ENCODE measurements at places on chromosomes 11 and 22.

DNA sequence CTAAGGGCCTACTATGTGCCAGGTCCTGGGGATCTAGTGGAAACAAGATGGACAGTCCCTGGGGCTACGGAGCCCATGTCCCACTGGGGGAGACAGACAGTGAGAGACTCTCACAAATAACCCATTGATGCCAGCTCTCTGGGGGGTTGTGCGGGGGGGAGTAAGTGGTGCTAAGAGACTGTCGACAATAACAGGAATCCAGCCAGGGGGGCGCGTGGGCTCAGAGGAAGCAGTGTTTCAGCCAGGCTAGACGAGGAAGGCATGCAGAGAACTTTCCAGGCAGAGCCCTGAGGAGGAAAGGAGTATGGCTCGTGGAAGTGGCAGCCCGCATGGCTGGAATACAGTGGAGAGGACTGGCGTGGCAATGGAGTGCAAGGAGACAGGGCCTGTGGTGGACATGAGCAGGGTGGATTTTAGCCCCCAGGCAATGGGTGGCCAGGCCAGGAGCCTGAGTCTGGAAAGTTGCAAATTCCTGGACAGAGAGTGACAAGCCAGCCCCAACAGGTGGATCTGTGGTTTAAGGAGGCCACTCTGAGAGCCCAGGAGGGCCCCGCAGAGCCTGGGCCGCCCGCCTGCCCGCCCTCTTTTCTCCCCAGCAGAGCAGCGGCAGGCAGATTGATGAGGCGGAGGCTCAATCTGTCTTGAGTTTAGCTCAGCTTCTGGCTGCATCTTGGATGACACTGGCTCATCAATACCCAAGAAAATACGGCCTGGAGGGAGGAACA, 40.0 kb upstream of the TCF20 start:
- no peak overlapping the region for H3K4me3 ChIP-seq
- peaks cover 30% of the 10 kb centered on the region for H3K4me1 ChIP-seq
- no peaks in the 10 kb centered on the region for H3K27me3 ChIP-seq
- no peaks in the 10 kb centered on the region for H3K36me3 ChIP-seq

- H3K4me1 ChIP-seq: no peaks in the 10 kb centered on the region
- no peak for DNase-seq
- H3K27ac ChIP-seq: no peak overlapping the region
These were observed 12.3 kb upstream of the APOA5 start for GRCh38 chr11:116804001-116804400.

GRCh38 chr11:47987781-47988180, 7.4 kb downstream of the PTPRJ start:
- H3K36me3 ChIP-seq: no peaks in the 10 kb centered on the region
- no peak overlapping the region for H3K27ac ChIP-seq
- peak overlapping the region; percentile 4 for H3K4me3 ChIP-seq
- no peaks in the 10 kb centered on the region for H3K27me3 ChIP-seq
- peaks cover 58% of the 10 kb centered on the region for H3K4me1 ChIP-seq
- DNase-seq: no peak

DNA sequence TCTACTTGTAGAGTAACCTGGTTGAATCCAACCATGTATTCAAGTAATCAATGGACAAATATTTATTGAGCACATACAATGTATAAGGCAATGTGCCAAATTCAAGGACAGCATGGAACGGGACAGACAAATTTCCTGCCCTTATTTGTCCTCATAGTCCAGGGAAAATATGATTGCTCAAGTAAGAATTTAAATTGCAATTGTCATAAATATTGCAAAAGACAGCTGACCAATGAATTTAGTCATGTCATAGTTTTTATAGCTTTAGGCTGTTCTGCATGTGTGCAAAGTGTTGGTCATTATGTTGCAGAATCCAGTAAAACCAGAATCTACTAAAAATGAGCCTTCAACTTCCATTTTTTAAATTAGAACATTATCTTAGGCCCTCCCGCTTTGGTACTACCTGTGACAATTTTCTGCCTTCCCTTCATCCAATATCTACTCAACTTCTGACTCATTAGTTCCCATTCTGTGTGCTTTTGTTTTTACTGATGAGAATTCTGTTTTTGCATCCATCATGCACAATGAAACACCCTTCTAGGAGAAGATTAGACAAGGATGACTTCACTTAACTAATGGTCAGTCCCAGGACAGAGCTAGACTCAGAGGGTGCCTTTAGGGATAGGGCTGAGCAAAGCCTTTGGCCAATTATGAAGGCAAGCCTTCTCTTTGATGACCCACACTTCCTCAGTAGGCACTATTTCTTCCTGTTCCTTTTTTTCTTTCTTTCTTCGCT, 45.8 kb upstream of the FIBIN start:
- no peak overlapping the region for H3K4me3 ChIP-seq
- H3K27ac ChIP-seq: no peak overlapping the region
- no peaks in the 10 kb centered on the region for H3K4me1 ChIP-seq
- DNase-seq: no peak
- no peaks in the 10 kb centered on the region for H3K27me3 ChIP-seq
- H3K36me3 ChIP-seq: no peaks in the 10 kb centered on the region

- peaks cover 33% of the 10 kb centered on the region for H3K27me3 ChIP-seq
- no peaks in the 10 kb centered on the region for H3K4me1 ChIP-seq
- no peaks in the 10 kb centered on the region for H3K36me3 ChIP-seq
- no peak overlapping the region for H3K27ac ChIP-seq
- no peak overlapping the region for H3K4me3 ChIP-seq
- DNase-seq: no peak
These were observed 8.5 kb downstream of the AMOTL1 start for GRCh38 chr11:94776351-94777321.

GRCh38 chr11:34254011-34254410, 103.8 kb downstream of the ABTB2 start:
- H3K36me3 ChIP-seq: no peaks in the 10 kb centered on the region
- H3K27me3 ChIP-seq: peaks cover 2% of the 10 kb centered on the region
- H3K27ac ChIP-seq: no peak overlapping the region
- H3K4me3 ChIP-seq: no peak overlapping the region

DNA sequence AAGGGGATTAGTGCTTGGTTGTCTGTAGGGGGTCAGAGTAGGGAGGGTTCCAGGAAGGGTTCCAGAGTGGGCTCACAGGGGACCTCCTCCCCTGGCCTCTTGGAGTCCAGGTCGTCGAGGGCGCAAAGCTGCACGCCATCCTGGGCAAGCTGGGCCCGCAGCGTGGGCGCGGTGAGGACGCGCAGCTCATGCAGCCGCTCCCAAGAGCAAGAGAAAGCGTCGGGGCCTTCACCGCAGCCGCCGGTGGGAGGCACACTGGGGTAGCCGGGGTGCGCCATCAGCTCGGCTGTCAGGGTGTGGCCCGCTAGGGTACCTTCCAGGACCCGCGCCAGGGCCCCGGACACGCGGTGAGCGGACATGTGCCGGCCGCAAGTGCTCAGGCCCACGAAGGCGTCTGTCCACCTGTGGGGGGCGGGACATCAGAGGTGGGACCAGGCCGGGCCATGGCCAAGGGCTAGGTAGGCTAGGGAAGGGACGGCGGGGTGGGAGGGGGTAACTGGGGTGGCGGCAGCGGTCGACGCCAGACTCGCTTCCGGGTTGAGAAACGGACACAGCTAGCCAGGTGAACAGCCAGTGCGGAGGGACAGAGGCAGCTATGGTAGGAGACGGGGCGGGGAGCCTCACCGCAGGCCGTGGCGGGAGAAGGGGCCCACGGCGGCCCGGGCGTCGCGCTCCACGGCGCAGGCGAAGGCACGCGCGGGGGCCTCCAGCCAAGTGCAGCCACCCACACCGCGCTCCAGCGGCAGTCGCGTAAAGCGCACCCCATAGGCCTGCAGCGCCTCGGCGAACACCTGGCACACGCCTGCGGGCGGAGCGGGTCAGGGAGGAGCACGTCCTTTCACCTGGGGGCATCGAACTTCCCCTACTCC, 1.2 kb downstream of the YDJC start:
- peaks cover 30% of the 10 kb centered on the region for H3K4me1 ChIP-seq
- no peak overlapping the region for H3K4me3 ChIP-seq
- H3K36me3 ChIP-seq: peaks cover 25% of the 10 kb centered on the region
- no peaks in the 10 kb centered on the region for H3K27me3 ChIP-seq
- peak overlapping the region; percentile 93 for H3K27ac ChIP-seq

- no peaks in the 10 kb centered on the region for H3K27me3 ChIP-seq
- peak; percentile 69 for DNase-seq
- H3K27ac ChIP-seq: no peak overlapping the region
- no peaks in the 10 kb centered on the region for H3K36me3 ChIP-seq
These were observed 62.7 kb downstream of the LIF start for GRCh38 chr22:30183861-30184278.

DNA sequence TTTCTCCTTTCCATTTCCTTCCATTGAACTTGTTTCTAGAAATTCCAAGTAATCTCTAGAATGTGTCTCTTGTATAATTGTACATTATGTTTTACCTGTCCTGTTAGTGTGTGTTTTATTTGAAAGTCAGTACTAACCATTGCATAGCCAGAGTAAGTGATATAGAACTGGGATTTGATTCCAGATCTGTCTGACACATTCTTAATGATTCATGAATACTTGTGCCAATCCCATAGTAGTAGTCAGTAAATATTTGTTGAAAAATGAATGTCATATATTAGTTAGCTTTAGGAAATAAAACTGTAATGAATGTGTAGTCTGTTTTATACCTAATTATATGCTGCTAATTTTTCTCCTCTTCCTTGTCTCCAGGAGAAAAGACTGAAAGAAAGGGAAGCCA, 186.9 kb downstream of the DDX10 start:
- H3K4me3 ChIP-seq: no peak overlapping the region
- no peaks in the 10 kb centered on the region for H3K27me3 ChIP-seq
- no peak overlapping the region for H3K27ac ChIP-seq
- no peaks in the 10 kb centered on the region for H3K36me3 ChIP-seq

DNA sequence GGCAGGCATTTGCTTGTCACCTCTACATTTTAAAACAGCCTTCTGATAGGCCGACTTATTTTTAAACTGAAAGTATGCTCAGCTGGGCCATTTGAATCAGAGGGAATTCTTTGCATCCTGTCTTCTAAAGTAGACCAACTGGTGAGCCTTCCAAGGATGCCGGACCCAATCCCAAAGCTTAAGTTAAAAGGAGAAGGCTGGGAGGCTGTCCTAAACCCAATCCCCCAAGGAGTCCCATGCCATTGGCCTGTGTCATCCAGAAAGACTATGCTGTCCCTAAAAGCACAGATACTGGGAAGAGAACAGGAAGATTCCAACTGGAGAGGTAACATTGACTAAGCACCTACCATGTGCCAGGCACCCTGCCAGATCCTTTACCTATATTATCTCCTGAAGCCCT, 18.0 kb downstream of the TENM4 start:
- no peak overlapping the region for H3K27ac ChIP-seq
- no peaks in the 10 kb centered on the region for H3K4me1 ChIP-seq
- peaks cover 2% of the 10 kb centered on the region for H3K27me3 ChIP-seq

DNA sequence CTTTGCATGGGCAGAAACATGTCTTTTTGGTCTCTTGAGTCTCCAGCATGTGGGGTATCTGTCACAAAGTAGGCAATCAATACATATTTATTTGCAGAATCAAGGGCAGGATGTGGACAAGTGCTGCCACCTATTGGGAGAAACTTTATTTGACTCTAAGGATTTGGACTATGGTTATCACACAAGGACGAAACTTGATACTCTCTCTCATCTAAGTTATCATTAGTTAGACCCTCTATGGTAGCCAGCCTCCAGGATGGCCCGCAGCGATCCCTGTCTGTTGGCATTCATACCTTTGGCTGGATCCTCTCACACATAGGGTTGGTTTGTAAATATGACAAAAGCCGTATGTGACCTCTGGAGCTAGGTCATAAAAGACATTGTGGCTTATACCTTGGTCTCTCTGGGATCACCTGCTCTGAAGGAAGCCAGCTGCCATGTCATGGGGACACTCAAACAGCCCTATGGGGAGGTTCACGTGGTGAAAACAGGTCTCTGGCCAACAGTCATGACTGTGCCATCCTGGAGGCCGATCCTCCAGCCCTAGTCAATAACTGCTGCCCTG, 1.1 kb upstream of the FBXO7 start:
- peaks cover 2% of the 10 kb centered on the region for H3K27me3 ChIP-seq
- peaks cover 42% of the 10 kb centered on the region for H3K4me1 ChIP-seq
- no peak overlapping the region for H3K27ac ChIP-seq

DNA sequence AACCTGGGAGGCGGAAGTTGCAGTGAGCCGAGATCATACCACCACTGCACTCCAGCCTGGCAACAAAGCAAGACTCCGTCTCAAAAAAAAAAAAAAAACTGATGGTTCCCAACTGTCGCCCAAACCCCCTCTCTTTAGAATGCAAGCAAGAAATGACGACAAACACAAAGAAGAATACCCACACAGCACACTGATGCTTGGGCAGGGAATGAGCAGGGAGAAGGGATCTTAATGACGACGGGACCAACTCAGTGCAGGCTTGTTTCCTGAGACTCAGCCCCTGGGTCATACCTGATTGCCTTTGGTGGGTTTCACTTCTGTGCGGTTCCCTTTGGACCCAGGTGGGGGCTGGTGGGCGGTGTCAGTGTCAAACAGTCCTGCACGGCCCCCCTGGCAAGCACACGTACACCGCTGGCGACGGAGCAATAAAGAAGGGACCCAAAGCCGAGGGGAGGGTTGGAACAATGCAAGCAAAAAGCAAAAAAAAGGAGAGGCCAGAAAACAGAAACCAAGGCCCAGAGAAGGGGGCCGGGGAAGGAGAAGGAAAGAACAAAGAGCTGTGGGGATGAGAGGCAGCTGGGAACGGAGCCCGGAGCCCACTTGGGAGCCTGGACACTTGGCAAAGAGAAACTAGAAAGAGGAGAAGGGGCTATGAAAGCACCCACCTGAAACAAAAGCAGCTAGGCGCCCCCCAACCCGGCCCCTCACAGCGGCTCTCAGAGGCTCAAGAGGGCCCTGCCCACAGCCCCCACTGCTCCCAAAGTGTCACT, 99.6 kb downstream of the CELSR1 start:
- H3K4me3 ChIP-seq: no peak overlapping the region
- no peaks in the 10 kb centered on the region for H3K27me3 ChIP-seq
- no peaks in the 10 kb centered on the region for H3K36me3 ChIP-seq
- no peak overlapping the region for H3K27ac ChIP-seq
- DNase-seq: no peak
- peaks cover under 1% of the 10 kb centered on the region for H3K4me1 ChIP-seq

- H3K27ac ChIP-seq: no peak overlapping the region
- peaks cover 14% of the 10 kb centered on the region for H3K4me1 ChIP-seq
- H3K4me3 ChIP-seq: no peak overlapping the region
- no peaks in the 10 kb centered on the region for H3K27me3 ChIP-seq
- no peaks in the 10 kb centered on the region for H3K36me3 ChIP-seq
- peak; percentile 29 for DNase-seq
These were observed 2.5 kb downstream of the PKP3 start for GRCh38 chr11:396511-396947.
